Fibroblast of skin of right quadriceps (primary cell): ENCODE measurements at places on chromosomes 16 and 17.

DNA sequence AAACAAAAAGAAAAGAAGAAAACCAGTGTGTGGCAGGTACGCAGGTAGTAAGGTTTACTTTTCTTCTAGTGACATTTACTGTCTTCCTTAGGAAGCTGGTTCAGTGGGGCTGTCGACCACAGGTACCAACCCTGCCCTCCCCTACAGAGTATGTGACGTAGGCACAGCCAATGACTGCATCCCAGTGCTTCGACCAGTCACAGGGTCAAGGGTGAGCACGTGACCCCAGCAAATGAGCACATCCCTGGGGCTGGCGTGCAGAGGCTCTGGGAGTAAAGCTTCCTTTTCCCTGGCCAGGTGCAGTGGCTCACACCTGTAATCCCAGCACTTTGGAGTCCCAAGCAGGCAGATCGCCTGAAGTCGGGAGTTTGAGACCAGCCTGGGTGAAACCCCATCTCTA lies 38.9 kb upstream of the PLCG2 start:
- no peak for DNase-seq

DNA sequence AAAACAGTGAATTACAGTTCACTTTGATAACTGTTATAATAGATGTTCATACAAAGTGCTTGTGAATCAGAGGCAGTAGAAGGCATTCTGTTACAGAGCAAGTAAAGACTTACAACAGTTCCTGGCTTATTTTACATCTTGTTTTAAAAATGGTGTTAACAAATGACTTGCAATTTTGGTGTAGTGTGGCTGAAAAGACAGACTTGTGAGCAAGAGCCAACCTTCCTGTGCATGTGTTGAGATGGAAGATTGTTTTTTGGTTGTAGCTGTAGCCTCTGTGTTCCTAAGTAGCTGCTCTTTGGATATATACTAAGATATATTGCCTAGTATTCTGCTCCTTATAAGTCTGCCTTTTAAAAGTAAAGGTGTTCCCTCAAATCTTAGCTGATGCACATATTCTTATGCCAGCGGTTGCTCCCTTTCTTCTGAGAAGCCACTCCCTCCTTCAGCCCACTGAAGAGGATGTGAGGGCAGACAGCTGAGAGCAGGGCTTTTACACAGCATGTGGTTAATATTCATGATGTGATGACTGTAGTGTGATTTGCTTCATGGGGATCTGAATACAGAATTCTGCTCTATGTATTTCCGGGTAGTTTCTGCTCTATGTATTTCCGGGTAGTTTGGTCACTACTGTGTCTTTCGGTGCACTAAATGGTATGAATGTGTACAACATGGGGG lies 182.3 kb downstream of the PHKB start:
- DNase-seq = peak; percentile 12

GRCh38 chr17:49482144-49482817 lies 12.8 kb upstream of the NGFR start:
- no peak for DNase-seq

DNA sequence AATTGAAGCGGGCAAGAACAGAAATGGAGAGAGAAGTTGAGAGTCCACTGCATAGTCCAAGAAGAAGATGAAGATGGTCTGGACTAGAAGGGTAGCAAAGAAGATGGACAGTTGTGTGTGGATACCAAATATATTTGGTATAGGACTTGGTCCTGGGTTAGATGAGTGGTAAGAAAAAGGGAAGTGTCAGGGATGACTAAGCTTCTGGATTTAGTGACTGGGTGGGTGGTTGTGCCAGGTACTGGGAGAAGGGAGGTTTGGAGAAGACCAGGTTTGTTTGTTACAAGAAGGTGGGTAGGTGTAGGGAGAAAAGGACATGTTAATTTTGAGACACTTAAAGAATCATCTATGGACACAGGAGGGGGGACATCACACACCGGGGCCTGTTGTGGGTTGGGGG lies 5.4 kb downstream of the VMP1 start:
- DNase-seq = no peak

DNA sequence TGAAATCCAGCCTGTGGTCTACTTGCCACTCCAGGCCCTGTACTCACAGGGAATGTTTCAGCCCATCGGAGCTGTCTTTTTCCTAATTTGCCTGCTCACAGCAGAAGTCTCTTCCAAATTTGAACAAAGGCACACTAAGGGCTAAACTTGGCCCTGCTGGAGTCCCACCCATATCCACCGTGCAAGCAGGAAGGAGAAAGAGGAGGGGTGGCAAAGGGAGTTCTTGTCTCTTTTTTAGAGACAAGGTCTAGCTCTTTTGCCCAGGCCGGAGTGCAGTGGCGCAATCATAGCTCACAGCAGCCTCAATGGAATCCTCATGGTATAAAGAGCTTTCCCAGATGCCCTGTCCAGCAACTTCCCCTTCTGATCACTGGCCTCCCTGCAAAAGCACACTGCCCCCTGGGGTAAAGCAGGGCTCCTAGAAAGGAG lies 2.7 kb upstream of the PRM1 start:
- no peak for DNase-seq

GRCh38 chr17:43579566-43580140 lies 33.5 kb upstream of the ETV4 start:
- DNase-seq = peak; percentile 90

- no peak for DNase-seq
These were observed at the start of gene CCL3 for GRCh38 chr17:36089888-36090836. CCL3 (minus strand) TSS chr17:36090143; CDS start chr17:36090058, 85 bp downstream.

GRCh38 chr17:67850991-67851631 lies 25.8 kb downstream of the BPTF start:
- DNase-seq = no peak

GRCh38 chr16:11542069-11542744 lies 44.5 kb downstream of the LITAF start:
- no peak for DNase-seq

DNA sequence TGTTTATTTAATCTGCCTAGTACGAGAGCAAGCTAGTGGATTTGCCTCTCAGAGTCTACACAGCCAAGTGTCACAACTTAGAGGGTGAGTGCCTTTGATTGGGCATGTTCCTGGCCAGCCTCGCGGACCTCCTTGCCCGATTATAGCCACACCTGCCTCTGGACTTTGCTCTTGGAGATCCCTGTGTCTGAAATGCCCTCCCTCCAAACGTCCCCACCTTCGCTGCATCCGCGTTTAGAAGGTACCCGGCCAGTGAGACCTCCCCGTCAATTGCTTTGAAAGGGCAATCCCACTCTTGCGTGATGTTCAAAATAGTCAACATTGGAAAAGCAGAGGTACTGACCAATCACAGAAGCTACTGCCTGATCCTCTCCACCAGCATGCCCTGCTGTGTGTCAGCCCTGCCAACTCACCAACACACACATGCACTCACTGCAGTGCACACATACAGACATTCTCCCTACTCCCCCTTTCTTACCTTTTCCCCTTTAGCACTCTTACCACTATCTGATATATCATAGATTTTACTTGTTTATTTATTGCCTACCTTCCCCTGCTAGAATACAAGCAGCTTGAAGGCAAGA lies 6.5 kb upstream of the SDK2 start:
- DNase-seq = no peak

- no peak for DNase-seq
These were observed 224.6 kb upstream of the GOT2 start for GRCh38 chr16:58958749-58959148.

DNA sequence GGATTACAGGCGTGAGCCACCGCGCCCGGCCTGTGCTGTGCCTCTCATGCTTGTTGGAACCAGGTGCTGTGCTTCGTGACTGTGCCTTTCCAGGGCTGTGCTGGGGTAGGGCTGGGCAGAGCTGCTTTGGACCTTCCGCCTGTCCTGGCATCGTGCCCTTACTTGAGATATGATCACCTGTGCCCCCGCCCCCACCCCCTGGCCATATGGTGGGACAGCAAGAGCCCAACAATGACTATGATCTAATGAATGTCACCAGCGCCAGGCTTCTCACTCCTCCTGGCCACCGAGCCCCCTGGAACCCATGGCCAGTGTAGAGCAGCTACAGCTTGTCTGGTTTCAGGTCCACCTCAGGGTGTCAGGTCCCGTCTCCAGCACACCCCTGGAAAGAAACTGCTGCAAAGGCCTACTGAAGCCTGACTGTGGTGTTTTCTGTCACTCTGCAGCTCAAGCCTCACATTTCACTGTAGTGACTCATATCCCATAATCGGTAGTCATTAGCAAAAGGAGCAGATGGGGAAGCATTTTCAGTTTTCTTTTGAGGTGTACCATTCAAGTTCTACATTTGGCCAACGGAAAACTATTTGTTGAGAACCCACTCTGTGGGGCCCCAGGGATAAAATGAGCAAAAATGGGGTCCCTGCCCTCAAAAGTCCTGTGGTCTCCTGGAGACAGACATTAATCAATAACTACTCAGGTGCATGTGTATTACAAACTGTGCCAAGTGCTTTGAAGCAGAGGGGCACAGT lies 22.1 kb downstream of the FCSK start:
- DNase-seq = peak; percentile 75

- peak; percentile 29 for DNase-seq
These were observed 8.4 kb upstream of the CRYBA1 start for GRCh38 chr17:29238133-29238850.

DNA sequence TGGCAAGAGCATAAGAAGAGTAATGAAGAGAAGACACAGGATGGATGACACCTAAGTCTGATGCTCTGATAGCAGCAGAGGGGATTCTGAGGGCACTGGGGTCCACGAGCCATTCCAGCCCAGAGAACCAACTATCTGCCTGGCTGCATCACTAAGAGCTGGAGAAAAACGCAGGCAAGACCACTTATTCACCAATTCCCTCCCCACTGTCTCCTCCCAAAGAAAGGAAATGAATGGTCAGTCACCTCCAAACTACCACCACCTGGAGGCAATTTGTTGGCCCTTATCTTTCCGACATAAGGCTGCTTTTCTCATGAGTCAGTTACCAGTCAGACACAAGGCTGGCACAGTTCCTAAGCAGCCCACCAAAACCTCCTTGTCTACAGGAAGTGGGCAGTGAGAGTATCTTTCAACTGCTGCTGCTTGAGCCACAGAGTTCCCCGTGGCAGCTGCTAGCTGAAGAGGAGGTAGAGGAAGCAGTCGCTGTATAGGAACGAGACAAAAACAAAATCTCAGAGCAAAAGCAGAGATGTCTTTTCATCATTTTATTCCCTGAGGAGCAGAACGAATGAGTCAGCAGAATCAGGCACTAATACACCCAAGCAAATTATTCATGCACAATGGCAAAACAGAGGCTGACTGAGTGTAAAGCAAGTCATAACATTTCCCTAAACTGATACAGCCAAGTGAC lies 111.1 kb downstream of the SMG6 start:
- peak; percentile 99 for DNase-seq

GRCh38 chr16:3182608-3183444 lies 5.2 kb upstream of the OR1F1 start:
- peak; percentile 70 for DNase-seq

DNA sequence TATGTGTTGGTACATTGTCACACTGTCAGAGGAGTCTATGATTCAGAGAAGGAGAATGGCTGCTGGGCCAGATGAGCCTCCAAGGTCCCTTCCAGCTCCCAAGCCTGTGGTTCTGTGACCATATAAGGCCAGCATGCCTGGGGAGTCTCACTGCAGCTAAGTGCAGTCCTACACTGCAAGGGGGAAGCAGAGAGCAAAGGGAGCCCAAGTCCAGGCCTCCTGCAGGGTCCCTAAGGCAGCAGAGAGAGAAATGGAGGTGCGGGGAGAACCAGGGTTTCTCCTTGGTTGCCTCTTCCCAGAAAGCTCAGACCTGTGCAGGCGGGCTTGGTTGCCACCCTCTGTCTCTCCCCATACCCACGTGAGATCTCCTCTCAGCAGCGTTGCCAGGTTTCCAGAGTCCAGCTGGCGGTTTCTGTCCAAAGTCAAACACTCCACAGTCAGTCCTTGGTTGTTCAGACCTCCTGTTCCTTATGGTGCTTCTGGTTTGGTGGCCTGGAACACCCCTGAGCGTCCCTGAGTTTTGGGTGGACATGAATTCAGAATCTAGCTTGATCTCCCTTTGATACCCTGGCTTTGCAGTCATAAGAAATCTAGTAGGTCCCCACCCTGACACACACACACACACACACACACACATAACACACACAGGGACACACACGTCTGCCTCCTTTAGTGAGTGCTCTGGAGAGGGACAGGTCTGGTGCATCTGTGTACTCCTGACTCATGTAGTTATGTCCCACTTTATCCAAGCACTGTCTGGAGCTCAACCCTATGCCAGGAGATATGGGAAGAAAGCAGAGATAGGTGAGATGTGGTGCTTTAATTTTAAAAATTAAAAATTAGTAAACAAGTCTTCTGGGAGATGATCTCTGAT lies 78.8 kb downstream of the GNAO1 start:
- peak; percentile 98 for DNase-seq

DNA sequence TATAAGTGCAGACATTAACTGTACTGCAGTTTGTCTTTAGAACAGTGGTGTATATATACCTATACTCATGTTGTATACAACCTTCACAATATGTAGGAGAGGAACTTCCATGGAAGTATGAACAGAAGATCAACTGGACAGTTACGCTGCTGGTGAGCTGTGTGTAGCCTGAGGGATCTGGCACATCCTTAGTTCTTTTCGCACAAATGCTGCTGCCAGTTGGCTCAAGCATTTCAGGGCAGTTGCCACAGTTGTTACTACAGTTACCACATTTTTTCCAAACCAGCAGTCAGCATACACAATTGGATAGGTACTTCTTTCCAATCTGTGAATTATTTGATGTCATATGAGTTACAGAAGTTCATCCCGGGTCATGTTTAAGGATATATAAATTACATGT lies 539.6 kb upstream of the HSBP1 start:
- DNase-seq = no peak

DNA sequence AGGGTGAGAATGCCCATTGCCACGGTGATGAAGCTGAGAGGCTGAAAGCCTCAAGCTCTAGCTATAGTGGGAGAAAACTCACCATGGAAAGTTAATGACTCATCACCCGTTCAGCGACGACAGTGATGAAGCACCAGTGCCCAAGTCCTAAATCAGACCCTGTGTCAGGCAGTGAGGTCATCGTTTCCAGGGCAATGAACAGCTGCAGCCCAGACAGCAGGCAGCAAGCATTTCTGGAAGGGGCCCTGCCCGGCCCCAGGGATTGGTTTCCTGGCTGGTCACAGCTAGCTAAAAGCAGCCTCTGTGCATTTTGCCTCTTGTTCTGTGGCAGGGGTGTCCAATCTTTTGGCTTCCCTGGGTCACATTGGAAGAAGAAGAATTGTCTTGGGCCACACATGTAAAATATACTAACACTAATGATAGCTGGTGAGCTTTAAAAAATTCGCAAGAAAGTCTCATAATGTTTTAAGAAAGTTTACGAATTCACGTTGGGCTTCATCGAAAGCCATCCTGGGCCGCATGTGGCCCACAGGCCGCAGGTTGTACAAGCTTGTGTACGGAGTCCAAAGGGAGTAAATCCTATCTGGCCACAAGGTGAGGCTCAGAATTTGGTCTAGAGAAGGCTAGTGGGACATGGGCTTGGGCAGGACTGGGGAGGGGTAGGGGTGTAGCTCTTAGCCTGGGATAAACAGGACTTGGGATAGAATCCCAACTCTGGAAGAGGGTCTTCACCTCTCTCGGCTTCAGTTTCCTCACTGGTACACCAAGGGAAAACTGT lies 40.6 kb downstream of the MIS12 start:
- DNase-seq = peak; percentile 96
